Right atrium auricular region (tissue), 2 donors: ENCODE measurements at places on chromosomes 4 and X.

DNA sequence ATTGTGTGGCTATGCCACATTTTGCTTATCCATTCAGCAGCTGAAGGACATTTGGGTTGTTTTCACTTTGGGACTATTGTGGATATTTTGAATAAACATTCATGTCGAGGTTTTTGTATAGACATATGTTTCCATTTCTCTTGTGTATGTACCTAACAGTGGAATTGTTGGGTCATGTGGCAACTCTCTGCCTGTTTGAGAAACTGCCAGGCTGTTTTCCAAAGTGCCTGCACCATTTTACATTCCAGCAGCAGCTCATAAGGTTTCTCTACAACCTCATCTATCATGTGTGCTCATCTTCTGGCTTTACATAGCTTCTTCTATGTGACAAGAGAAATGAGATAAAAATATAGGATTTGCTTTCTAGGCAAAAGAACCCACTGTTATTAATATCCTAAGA lies 29.5 kb upstream of the TSPAN5 start:
- no peak overlapping the region for H3K4me3 ChIP-seq
- H3K4me1 ChIP-seq = no peaks in the 10 kb centered on the region
- no peak for DNase-seq
- no peak overlapping the region for H3K27ac ChIP-seq
- no peaks in the 10 kb centered on the region for H3K36me3 ChIP-seq
- no peaks in the 10 kb centered on the region for H3K27me3 ChIP-seq

GRCh38 chr4:106503116-106504050 lies 134.8 kb upstream of the GIMD1 start:
- H3K4me1 ChIP-seq = no peaks in the 10 kb centered on the region
- H3K36me3 ChIP-seq = no peaks in the 10 kb centered on the region

GRCh38 chr4:158015241-158015640 lies 157.6 kb downstream of the GASK1B start:
- no peak overlapping the region for H3K27ac ChIP-seq
- DNase-seq = no peak
- no peaks in the 10 kb centered on the region for H3K27me3 ChIP-seq

GRCh38 chr4:13515268-13515667 lies 29.0 kb downstream of the NKX3-2 start:
- DNase-seq = no peak
- H3K36me3 ChIP-seq = no peaks in the 10 kb centered on the region
- no peak overlapping the region for H3K4me3 ChIP-seq
- H3K27me3 ChIP-seq = no peaks in the 10 kb centered on the region
- H3K4me1 ChIP-seq = no peaks in the 10 kb centered on the region
- H3K27ac ChIP-seq = no peak overlapping the region

GRCh38 chr4:182293691-182294255 lies 50.6 kb downstream of the TENM3 start:
- H3K4me1 ChIP-seq = no peaks in the 10 kb centered on the region
- DNase-seq = no peak
- H3K27me3 ChIP-seq = no peaks in the 10 kb centered on the region
- H3K4me3 ChIP-seq = no peak overlapping the region

- no peaks in the 10 kb centered on the region for H3K4me1 ChIP-seq
- no peak for DNase-seq
- no peak overlapping the region for H3K4me3 ChIP-seq
Measured at GRCh38 chr4:24881508-24882196, 31.2 kb downstream of the CCDC149 start.
